ENCODE measurements at places on chromosomes 3 and 15.
A peak's percentile ranks its signal among the peaks of the same experiment; 100 is the strongest.

- no peak for DNase-seq
Observed at GRCh38 chr15:56467616-56468015, 2.7 kb upstream of the MNS1 start.

DNA sequence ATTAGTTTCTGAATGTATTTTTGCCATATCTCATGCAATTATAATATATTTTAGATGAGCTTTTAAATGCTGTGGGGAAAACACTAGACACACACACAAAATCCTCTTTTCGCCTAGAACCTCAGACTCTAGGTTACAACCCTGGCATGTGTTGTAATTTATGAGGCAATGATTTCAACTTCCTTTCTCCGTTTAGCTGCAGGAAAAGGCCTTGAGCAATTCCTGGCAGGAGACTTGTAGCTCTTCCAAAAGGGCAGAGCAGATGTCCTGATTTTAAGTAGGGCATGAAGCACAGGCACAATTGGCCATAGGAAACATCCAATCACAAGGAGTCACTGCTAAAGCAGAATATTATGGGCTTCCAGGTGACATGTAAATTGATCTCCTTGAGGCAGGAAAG is 82.0 kb downstream of the GPR156 start:
- DNase-seq, result peak; percentile 67

- DNase-seq, result no peak
Observed at GRCh38 chr3:53973905-53974304, 82.2 kb upstream of the SELENOK start.

- DNase-seq, result no peak
Observed at GRCh38 chr15:56168394-56168793, 75.3 kb downstream of the RFX7 start.

DNA sequence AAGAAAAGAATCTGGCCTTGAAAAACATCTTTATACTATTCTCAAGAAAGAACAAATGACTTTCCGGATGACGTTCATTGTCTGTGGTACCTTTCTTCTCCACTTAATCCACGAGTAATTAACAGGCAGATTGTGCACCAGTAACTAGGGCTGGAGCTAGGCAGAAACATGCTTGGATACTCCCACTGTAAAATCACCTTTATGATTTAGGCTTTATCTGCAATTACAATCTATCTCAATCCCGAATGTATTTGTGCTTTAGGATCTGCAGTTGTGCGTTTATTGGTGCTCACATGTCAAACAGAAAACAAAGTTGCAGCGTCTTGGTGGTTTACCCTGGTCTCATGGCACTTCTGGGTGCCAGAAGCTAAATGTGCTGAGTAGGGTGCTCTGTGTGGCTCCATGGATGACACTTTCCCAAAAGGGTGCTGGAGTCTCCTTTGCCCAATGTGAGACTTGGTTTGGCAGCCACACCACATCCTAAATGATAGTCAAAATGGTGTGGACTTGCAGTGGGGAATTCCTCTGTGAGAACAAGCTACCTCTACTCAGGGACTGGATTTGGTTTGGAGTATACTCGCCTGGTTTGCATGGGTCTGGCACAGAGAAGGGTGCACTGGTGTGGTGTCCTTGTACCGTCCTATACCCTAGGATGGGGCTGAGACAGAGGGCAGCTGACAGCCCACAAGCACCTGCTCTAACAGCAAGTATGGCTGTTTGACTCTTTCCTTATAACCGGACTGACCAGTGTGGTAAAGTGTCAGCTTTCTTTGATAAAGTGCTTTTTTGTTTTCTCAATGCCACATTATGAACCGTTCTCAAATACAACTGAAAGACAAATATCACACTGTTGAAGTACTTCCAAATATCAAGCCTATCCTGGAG is 7.7 kb downstream of the SERP1 start:
- no peak for DNase-seq

Measured in NCI-H446 (cell line).